ENCODE measurements at places on chromosomes 16 and 17.

GRCh38 chr16:16924613-16925012 is 545.7 kb downstream of the NPIPA7 start:
- DNase-seq, result no peak

DNA sequence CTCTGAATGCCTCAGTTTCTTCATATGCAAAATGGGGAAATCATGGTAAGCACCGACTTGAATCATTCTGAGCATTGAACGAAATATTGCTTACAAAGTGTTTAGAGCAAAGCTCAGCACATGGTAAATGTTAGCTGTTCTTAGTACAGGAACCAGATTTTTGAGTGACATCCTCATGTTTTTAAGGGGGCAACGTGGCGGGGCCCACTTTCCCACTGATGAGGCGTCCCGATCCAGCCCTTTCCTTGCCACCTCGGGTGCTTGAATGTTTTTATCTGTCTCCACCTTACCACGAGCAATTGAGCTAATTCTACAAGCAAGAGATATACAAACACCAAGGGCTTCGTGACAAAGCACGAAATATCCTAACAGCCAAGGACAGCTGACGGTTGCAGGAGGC is 49.9 kb downstream of the ELAC2 start:
- DNase-seq, result no peak

DNA sequence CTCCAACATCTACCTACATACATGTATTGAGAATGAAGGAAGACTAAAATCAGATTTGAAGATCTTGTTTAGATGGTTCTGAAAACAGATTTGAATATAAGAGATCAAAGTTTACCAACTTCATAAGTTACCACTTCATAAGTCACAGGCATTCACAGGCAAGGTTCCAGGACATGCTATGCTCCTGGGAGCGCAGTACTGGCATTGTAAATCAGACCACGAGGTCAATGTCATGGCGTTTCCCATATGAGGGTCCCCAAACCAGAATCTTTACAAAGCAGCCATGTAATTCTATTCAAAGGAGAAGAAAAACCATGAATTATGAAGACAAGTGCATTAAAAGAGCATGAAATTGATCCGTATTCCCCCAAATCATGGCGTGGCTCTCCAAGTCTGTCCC is 3.0 kb downstream of the CDH11 start:
- no peak for DNase-seq

DNA sequence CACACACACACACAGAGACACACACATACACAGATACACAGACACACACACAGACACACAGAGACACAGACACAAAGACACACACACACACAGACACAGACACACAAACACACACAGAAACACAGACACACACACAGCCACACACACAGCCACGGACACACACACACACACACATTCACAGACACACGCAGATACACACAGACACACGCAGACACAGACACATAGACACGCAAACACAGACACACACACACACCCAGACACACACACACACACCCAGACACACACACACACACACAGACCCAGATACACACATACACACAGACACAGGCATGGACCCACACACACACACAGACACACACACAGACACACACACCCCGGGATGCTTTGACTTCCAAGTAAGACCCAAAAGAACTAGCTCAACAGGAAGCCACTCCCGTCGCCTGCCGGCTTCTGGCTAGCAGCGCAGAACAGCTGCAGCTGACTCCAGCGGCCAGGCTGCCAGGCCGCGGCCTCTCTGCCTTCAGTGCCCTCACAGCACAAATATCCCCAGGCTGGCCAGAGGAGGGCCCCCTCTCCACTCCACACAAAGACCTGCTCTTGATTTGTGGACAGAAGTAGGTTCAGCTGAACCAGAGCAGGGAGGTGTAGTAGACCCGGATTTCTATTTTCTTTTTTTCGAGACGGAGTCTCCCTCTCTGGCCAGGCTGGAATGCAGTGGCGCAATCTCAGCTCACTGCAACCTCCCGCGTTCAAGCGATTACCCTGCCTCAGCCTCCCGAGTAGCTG is 6.0 kb upstream of the CHRNE start:
- DNase-seq, result peak; percentile 77

GRCh38 chr16:2948807-2949704 is 15.0 kb upstream of the KREMEN2 start:
- no peak for DNase-seq

- DNase-seq, result no peak
These were observed 648 bp upstream of the ERCC4 start for GRCh38 chr16:13919330-13919682.

- DNase-seq, result no peak
These were observed 9.5 kb upstream of the LGALS9 start for GRCh38 chr17:27621536-27621935.

GRCh38 chr17:57874434-57875289 is 24.8 kb upstream of the MRPS23 start:
- DNase-seq, result no peak

GRCh38 chr16:31430380-31431052 is 2.4 kb upstream of the COX6A2 start:
- no peak for DNase-seq

DNA sequence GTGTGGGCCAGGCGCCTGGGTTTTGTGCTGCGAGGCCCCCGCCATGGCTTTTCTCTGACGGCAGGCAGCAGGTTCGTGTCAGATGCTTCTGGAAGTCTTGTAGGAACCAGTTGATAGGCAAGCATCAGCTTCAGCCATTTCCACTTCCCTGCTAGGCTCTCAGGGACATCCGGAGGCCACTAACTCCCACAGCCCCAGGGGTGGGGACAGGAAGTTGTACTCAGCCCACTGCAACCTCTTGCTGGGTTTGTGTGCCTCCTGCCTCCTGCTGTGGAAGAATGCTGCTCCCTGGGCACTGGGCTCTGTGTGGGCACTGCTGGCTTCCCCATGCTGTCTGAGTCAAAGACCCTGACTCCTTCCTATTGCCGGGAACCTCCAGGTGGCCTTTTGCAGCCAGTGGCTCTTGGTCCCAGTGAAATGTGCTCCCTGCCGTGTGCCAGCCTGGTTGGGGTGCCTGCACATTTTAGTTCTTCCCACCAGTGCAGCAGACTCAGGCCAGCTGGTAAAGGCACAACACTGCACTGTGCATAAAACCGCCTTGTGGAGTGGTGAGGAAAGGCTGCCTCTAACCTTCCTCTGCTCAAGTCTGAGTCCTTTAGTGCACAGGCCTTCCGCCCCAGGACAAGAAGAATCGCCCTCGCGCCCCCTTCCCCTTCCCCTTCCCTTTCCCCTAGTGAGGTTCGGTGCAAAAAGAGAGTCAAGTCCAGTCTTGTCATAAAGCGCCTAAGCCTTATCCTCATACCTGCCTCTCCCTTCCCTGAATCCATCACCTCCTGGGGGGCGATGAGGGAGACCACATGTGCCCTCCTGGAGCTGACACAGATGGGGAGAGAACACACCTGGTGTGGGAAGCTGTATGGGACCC is 16.6 kb downstream of the LDHD start:
- no peak for DNase-seq

DNA sequence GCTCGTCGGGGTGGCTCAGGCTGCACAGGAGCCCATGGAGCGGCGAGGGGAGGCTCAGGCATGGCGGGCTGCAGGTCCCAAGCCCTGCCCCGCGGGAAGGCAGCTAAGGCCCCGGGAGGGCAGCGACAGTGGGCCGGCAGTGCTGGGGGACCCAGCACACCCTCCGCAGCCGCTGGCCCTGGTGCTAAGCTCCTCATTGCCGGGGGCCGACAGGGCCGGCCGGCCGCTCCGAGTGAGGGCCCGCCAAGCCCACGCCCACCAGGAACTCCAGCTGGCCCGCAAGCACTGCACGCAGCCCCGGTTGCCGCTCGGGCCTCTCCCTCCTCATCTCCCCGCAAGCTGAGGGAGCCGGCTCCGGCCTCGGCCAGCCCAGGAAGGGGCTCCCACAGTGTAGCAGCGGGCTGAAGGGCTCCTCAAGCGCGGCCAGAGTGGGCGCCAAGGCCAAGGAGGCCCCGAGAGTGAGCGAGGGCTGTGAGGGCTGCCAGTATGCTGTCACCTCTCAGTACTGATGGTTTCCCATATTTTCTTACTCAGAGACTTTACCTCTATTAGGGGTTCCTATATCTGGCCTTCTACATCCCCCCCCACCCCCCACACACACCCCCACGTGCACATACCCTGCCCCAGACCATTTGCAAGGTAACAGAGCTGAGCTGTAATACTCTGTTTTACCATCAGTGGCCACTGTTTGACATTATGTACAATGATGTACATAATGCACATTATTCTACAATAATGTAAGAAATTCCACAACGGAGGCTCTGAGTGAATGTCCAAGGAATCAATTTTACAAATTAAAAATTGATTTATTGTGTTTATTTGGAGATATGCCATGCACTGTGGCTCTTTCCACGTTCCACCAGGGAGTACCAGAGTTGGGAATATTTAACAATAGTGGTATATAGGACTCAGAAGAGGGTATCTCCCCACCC is 3.7 kb upstream of the VAT1L start:
- no peak for DNase-seq

DNA sequence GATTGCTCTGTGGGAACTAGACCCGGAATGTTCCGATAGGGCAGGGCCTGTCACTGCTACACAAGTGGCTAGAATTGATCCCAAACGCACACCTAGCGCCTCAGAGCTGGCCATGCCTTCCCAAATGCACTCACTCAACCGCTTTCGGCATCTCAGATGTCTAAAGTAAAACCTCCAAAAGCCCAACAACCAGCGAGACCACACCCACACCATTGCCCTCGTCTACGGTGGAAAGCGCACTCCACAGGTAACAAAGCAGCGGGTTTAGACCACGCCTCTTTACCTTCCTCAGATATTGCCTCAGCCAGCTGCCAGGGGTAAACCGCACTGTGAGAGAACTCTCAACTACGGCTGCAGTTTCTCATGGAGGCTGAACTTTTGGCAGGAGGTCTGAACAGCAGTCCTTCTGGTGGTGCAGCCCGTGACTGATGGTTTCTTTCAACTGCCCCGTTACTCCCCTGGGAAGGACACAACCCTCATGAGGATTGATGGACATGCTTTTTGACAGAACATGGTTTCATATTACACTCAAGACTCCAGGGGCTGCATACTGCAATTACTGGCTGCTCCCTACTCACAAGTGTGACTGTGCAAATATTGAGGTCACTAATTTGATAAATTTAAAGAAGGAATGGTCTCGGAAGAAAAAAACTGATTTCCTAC is 34.5 kb downstream of the USP7 start:
- no peak for DNase-seq

DNA sequence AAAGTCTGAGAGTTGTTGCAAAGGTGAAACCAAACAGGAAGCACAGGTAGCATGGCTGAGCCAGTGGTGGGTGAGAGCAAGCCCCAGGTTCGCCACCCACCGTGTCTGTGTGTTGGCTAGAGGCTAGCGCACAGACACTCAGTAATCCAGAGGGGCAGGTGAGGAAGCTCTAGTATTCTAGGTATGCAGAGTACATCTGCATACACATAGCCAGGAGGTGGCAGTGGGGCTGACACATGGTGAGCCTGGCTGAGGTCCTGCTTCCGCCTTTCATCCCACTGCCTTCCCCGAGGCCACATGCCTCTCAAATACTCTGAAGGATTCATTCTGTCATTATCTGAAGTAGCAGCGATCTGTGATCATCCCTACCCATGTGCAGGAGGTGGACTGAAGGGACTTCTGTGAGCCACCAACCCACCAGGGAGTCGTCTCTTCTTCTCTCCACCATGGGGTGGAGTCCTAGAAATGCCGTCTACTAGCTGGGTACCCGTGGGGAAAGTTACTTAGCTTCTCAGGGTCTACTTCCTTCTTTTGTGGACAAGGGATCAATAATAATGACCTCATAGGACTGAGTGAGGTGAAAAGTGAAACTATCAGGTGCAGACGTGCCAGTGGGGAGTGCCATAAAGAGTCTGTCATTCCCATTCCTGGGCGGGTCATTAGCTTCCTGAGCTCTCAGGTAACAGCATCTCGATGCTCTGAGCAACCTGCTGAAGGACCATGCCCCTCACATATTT is 36.0 kb upstream of the ICAM2 start:
- DNase-seq, result peak; percentile 30

- DNase-seq, result no peak
These were observed 469.9 kb downstream of the MAF start for GRCh38 chr16:79130616-79131015.

DNA sequence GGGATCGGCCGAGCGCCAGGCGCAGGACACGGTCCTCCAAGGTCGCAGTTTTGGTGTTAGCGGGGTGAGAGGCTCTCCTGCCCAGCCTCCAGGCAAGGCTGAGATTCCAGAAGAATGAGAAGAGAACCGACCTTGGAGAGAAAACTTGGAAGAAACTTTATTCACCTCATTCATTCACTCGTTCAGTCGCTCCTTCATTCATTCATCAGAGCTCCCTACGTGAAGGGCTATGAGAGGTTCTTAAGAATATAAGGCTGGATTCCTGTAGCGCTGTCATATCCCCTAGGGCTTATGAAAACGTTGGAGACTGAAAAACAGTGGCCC is 991 bp upstream of the MYH10 start:
- DNase-seq, result no peak

- no peak for DNase-seq
These were observed 3.0 kb downstream of the ICAM2 start for GRCh38 chr17:64017381-64017980.

DNA sequence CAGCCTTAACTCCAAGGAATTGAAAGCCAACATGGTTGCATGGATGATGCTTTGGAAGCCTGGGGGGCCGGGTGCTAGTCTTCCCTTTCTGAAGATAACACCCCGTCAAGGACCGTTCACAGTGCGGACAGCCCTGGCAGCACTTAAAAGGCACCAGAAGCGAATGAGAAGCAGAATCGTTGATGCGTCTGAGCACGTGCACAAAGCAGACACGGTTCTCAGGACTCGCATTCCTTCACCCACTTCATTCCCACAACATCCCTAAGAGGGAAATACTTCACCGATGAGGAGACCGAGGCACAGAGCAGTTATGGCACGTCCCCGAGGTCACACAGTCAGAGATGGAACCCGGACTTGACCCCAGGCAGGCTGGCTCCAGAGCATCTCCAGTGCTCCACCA is 14.2 kb downstream of the TRPV1 start:
- DNase-seq, result no peak

GRCh38 chr17:39239640-39240314 is 14.0 kb upstream of the STAC2 start:
- DNase-seq, result peak; percentile 58

DNA sequence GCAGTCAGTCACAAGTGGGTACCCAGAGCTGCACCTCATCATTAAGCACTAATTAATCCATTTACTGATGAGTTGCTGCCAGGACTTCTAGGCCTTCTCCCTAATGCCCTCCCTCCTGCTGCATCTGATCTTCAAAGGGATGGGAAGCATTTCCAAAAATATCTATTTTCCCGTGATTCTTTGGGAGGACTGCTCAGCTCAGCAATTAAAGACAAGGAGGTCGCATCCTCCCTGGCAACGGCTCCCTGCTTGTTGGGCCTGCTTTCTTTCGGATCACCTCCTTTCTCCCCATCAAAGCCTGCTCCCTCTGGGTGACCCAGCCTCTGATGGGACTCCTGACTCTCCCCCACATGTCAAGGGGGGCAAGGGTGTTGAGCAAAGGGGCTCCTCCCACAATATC is 26.0 kb upstream of the SPPL2C start:
- no peak for DNase-seq

DNA sequence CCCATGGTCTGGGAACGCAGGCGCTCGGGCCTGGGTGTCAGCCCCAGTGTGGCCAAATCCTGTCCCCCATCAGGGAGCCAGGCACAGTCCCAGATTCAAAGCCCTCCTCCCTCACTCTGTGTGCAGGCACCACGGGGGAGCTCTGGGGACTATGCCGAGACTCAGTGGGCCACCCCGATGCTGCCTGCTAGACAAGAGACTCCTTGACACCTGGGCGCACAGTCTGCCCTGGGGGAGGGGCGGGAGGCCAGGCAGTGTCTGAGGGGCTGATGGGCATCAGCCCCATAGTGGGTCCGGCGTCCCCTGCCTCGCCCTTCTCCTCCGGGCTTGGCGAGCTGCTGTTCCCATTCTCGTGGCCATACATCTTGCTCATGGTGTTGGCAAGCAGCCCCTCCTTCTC is 8.5 kb upstream of the CD79B start:
- DNase-seq, result no peak
